ENCODE measurements at places on chromosomes 2 and 18.

DNA sequence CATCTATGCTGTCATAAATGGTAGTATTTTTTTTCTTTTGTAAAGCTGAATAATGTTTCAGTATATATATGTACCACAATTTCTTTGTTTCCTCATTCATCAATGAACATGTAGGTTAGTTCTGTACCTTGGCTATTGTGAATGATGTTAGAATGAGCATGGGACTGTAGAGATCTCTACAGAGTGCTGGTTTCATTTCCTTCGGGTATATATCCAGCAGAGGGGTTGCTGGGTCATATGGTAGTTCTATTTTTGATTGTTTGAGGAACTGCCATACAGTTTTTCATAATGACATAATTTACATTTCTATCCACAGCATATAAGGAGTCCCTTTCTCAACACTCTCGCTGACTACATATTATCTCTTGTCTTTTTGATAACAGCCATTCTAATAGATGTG lies 243.5 kb downstream of the CDH7 start:
- ATAC-seq, result no peak

DNA sequence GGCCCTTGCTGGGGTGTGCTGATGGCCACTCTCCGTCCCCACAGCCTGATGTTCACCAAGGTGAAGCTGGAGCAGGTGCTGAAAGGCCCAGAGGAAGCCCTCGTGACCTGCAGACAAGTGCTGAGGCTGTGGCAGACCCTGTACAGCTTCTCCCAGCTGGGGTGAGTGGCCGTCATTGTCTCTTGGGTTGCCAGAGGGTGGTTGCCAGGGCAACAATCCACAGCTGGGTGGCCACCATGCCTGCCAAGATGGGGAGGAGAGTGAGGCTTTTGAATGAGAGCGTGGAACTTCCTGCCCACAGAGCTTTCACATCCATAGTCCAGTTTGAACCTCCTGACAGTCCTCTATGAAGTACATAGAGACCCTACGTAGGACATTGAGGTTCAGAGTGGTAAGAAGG lies 108.8 kb downstream of the STPG4 start:
- no peak for ATAC-seq

DNA sequence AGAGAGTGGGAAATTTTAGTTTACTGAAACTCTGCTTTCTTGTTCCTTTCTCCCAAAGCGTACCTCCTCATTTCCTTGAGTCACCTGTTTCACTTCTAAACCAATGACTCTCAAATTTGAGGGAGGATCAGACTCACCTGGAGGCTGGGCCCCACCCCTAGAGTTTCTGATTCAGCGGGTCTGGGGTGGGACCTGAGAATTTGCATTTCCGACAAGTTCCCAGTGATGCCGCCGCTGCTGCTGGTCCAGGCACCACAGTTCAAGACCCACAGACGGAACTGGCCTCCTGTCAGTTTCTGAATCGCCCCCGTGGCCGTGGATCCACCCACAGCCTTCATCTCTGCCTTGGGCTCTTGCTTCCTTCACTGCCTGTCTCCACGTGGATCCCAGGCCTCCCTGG lies 44.9 kb upstream of the PELI1 start:
- ATAC-seq, result no peak

DNA sequence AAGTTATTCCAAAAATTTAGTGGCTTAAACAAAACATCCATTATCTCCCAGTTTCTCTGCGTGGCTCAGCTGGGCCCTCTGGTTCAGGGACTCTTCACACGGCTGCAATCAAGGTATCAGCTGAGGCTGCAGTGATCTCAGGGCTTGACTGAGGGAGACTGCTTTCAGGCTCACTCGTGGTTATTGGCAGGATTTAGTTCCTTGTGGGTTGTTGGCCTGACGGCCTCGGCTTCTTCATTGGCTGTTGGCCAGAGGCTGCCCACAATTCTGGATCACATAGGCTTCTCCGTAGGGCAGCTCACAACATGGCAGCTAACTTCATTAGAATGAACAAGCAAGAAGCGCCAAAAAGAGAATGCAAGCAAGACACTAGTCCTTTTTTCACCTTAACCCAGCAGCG lies 90.1 kb downstream of the ABI2 start:
- no peak for ATAC-seq

- no peak for ATAC-seq
Observed at GRCh38 chr2:175402571-175402970, 221.1 kb upstream of the ATP5MC3 start.

DNA sequence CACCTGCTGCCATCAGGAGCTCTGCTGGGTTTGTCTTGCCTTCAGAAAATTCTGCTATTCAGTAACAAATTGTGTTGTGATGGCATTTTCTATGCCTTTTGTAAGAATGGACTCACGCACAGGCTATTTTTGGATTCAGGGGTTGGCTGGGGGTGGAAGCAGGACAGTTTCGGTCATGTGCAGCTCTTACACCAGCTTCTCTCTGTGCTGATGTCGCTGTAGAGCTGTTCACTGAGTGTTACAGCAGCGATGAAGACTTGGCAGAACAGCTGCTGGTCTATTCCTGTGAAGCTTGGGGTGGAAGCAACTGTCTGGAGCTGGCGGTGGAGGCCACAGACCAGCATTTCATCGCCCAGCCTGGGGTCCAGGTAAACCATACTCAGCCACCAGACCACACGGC lies 49.2 kb downstream of the TRPM8 start:
- ATAC-seq, result peak; percentile 88

- ATAC-seq, result no peak
Observed at GRCh38 chr2:33217406-33217805, 259.0 kb upstream of the RASGRP3 start.

GRCh38 chr18:48342125-48342524 lies 67.1 kb downstream of the ZBTB7C start:
- no peak for ATAC-seq

- no peak for ATAC-seq
Observed at GRCh38 chr2:152063325-152063924, 35.4 kb downstream of the CACNB4 start.

DNA sequence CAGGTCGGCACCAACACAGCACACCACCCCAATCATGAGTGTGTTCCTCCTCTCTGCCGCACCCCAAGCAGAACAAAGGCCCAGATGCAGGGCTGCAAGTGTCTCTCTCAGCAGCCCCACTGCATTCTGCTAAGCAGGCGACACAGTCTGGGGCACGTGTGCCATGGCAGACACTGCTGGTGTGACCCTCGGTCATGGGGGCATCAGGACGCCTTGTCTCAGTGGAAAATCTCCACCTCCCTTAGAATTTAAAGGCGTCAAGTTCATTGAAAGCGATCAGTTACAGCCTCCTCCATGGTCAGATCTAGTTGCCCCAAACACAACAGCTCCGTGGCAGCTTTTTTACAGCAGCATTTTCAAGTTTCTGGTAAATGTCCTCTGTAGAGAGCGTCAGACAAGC lies 57.2 kb downstream of the ADNP2 start:
- ATAC-seq, result no peak

DNA sequence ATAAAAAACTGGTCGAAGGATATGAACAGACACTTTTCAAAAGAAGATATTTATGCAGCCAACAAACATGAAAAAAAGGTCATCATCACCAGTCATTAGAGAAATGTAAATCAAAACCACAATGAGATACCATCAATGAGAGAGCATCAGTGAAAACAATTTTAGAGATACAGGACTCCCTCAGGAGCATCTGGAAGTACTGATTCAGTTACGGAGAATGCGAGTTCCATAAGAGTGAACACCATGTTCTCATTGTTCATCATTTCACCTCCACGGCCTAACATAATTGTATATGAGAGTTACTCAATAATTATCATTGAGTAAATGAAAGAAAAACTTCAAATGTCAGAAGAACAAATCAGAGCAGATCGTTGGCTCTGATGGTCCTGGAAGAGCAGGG lies 140.9 kb upstream of the TANK start:
- ATAC-seq, result no peak

- ATAC-seq, result no peak
Observed at GRCh38 chr2:129575880-129576279, 403.6 kb upstream of the RAB6C start.

DNA sequence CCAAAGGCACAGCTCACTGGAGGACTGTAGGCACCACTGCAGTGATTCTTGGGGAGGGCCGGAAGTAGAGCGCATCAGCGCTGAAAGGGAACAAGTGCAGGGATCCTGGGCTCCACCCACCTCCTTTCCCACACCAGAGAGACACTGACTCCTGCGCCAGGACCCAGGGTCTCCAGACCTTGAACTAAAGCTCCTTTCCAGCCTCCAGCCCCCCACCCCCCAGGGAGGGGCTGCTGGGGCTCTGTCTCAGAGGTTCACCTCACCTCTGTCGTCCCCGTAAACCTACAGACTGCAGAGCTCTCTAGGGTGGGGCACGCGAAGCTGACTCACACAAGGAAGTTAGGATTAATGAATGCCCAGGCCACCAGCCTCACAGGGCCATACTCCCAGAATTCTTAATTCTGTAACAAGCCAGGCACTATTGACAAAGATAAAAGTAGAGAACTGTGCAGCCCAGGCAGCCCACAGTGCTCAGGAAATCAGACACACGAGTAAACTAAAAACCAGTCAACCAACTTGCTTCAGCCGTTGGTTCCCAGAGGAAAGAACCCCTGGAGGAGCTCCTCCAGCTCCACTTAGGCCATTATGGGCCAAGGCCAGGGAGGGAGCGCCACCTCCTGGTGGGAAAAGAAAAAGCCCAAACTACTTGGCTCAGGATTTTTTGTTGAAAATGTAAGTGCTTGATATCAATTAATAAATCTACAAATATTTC lies 45.1 kb upstream of the ACAA2 start:
- peak; percentile 88 for ATAC-seq

DNA sequence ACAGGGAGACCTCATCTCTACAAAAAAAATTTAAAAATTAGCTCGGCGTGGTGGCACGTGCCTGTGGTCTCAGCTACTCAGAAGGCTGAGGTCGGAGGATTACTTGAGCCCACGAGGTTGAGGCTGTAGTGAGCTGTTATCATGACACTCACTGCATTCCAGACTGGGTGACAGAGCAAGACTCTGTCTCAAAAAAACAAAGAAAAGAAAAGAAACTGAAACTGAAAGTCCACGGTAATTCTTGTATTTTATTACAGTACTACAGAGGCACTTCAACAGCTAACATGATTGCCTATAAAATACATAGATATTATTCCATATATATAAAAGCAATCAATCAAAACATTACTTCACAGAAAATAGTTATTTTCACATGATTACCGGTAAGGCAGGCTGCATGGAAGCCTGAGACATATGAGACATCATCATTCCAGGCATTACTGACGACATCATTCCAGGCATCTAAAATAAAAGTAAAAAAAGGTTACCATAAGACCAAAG lies 23.1 kb downstream of the PRPF40A start:
- no peak for ATAC-seq

GRCh38 chr2:104371087-104371781 lies 482.7 kb upstream of the POU3F3 start:
- ATAC-seq, result no peak

DNA sequence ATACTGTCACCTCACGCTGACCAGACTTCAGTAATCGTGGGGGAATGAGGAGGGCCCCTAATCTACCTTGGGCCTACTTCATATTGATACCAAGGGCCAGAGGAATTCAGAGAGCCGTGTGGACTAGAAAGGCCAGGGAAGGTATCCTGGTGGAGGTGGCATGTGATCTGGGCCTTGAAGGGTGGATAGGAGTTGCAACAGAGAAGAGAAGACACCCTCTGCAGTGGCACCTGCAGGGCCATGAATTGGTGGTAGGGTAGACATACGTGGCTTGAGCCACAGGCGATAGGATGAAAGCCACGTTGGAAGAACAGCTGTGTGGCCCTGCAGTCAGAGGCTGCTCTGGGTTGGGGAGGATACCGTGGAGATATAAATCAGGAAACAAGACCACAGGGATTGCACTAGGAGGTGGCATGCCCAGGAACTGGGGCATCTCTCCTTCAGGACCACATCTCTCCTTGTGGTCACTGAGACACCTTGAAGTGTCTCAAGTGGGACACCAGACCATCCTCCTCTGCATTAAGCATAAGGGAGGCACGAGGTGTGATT lies 141.4 kb downstream of the CYP26B1 start:
- no peak for ATAC-seq

DNA sequence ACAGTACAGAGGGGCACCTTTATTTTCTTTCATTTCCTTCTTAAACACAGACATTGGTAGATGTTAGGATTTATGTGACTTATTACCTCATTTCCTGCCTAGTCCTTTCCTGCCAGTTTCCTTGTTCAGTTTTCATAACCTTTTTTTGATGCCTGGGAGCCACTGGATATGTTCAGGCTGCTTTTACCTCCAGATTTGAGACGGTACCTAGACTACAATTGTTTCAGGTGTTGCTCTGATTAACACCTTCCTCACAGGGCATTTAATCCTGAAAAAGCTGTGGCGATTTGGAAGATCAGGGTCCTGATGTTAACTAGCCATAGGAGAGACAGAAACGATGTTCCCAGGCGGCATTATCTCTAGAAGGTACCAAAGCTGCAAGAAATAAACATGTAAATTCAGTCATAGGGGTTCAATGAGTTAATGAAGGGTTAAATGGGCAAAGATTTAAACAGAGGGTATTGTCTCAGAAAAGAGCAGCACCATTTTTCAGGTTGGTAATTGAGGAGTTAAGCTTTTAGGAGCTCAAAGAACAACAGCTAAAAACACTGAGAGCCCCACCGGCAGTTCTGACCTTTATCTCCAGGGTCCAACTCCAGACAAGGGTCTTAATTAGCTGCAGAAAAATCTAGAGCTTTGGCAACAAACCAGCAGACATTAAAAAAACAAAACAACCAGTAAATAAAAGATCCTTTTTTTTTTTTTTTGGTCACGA lies 93.3 kb downstream of the HRH4 start:
- no peak for ATAC-seq

- ATAC-seq, result no peak
Observed at GRCh38 chr2:16218625-16219024, 278.3 kb downstream of the MYCN start.

- peak; percentile 50 for ATAC-seq
Observed at GRCh38 chr18:66495844-66496243, 108.0 kb downstream of the CDH19 start.

DNA sequence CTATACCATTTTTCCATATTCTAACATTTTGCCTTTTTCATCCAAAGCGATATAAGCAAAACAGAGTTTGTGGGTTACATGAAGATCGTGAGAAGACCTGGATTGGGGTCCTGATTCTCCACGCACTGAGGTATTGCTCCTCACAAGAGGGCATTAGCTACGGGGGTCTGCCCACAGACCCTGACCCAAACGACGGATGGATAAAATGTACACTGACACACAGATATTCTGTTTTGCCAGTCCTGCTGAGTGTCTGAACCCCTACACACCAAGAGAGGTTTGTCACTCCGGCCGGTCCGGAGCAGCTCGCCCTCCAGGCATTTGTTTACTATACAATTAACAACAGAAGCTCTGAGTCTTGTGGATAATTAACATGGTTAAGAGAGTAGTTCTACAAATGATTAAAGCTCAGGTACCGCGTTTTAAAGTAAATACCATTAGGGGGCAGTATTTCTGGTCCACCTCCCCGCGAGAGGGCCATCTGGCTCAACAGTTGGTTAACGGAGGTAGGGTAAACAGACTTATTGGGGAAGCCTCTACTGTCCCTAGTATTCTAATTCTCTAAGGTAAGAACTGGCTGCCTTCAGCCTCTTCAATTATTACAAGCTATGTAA lies 28.4 kb downstream of the SCYGR8 start:
- no peak for ATAC-seq

- ATAC-seq, result no peak
Observed at GRCh38 chr2:158817588-158817987, 22.5 kb downstream of the DAPL1 start.

- ATAC-seq, result no peak
Observed at GRCh38 chr18:74463254-74463653, 6.1 kb upstream of the DIPK1C start.

All from motor neuron (in vitro differentiated cells).